ENCODE measurements at places on chromosomes 2 and 18.

GRCh38 chr2:38215522-38215921, 139.6 kb upstream of the CYP1B1 start:
- DNase-seq = no peak

DNA sequence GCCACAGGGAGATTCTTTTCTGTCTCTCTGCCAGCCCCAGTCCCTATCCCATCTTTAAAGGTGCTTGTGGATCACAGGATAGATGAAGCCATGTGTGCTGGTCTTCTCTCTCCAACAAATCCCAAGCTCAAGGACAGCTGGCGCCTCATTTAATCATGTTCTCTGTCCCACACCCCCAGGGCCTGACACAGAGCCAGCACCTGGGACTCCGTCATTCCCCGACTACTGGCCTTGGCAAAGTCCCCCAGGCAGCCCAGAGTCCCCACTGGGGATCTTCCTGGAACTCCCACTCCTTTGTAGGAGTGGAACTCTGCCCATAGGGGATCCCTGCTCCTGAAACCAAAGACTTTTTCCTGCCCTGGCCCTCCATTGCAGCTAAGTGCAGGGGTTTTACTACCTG, 60.8 kb downstream of the MTHFD2 start:
- no peak for DNase-seq

GRCh38 chr18:70994116-70994515, 705.3 kb downstream of the SOCS6 start:
- no peak for DNase-seq

- DNase-seq = no peak
Observed at GRCh38 chr18:13054336-13054735, 63.2 kb downstream of the CEP192 start.

All from spinal cord (tissue), 10 donors.